ENCODE measurements at places on chromosomes 12 and 14.
A peak's percentile ranks its signal among the peaks of the same experiment; 100 is the strongest.

- DNase-seq, result peak; percentile 92
Measured at GRCh38 chr12:85036234-85036707, at the start of the genes LRRIQ1 and TSPAN19. Gene LRRIQ1 (plus strand): TSS chr12:85036351. CDS start chr12:85038177, 1,826 bp downstream. Gene TSPAN19 (minus strand): TSS chr12:85036277. CDS start chr12:85029946, 6,331 bp downstream.

DNA sequence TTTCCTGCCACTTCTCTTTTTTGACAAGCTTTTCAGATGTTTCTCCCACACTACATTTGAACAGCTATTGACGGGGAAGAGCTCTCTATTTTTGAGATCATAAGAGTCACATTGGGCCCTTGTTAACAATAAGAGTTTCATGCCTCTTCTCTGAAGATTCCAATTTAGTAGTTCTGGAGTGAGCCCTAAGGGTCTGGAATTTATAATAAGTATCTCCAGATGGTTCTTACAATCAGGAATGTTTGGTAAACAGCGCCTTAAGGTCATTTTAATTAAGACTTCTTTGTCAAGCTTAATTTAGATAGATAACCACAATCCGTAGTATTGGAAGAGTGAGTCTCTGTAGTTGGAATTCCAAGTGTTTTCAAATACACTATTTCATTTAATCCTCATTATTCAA lies 60.6 kb upstream of the HECTD1 start:
- no peak for DNase-seq

GRCh38 chr12:26736563-26737486 lies 96.2 kb downstream of the ITPR2 start:
- DNase-seq, result peak; percentile 53

DNA sequence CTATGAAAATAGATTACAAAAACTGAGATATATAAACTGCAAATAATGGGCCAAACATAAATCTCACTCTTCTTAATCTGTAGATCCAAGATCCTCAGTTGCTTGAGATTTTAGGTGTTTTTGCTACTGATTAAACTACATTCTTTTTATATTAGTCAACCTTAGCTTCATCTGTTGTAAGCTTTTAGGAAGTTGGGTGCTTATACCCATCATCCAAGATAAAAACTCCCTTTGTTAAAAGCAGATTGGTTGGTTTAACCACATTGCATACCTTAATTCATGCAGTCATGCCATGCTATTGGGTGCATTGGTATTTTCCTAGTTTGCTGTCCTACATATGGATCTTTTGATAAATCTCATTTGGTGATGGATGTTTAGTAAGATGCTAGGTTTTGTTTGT lies 46.2 kb upstream of the DIP2B start:
- DNase-seq, result peak; percentile 32

- DNase-seq, result no peak
Measured at GRCh38 chr12:5969156-5969973, 24.3 kb upstream of the ANO2 start.

- no peak for DNase-seq
Measured at GRCh38 chr14:99326041-99326710, 54.2 kb upstream of the BCL11B start.

DNA sequence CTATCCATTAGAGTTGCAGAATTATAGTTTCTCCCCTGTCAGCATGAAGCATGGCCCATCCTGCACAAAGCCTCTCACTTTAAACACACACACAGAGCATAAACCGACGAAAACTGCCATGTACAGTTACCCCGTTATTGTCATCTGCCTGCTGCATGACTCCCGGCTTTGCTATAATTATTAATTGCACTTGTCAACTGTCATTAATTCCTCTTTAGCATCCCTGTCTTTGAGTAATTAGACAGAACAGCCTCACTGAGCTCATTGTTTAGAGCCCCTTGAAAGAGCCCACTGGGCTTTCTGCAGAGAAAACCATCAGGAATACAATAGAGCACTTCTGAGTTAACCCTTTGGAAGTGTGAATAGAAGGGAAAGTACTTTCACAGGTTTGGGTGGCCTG lies 307.2 kb upstream of the SOX5 start:
- no peak for DNase-seq

GRCh38 chr12:94615260-94616181 lies 34.8 kb downstream of the TMCC3 start:
- peak; percentile 53 for DNase-seq

- no peak for DNase-seq
Measured at GRCh38 chr12:10033783-10034545, 3.5 kb downstream of the CLEC9A start.

DNA sequence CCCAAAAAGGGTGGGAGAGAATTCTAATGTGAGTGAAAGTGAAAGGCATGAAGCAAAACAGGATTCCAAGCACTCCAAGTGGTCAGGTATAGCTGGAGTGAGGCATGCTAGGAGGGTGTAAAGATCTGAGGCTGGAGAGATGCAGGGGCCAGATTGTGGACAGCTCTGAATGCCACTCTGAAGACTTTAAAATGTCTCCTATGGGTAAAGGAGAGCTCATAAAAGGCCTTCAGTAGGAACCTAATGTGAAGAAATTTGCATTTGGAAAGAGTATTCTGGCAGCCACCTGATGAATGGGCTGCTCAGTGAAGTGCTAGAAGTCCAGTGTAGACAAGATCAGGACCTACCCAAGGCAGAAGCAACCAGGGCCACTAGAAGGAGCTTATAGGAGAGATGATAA lies 68.9 kb downstream of the DNAI7 start:
- DNase-seq, result no peak

DNA sequence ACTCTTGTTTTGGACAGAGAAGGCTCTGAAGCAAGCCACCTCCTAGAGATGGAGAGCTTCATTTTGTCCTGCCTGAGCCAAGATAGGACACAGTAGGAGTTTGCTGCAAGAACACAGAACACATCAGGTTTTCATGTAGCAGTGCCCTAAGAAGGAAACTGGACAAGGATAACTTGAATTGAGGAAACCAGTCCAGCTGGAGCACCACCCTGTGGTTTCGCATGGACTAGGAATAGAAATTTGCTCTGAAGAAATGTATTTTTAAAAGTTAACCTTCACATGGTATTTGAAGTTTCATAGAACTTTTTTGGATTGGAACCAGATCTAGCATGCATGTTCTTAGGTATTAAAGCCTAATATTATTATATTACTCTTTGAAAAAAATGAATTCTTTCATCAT lies 68.8 kb downstream of the RERG start:
- peak; percentile 27 for DNase-seq

- peak; percentile 77 for DNase-seq
Measured at GRCh38 chr12:95277139-95277538, 59.5 kb downstream of the VEZT start.

DNA sequence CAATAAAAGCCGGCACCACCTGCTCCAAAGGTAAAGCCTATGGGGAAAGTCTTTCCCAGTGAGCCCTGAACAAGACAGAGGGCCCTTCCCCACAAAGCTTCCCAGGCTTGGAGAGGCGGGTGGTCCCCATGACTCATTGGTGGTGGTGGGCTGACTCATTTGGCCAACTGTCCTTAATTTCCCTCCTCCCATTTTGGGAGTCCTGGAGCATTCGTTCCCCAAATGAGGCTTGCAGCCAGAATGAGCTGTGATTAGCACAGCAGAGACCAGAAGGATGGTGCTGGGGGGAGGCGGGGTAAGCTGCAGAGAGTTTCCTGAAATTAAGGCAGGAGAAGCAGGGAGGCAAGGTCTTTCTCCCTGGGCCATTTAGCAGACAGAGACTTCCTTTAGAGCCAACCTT lies 241.7 kb downstream of the DPF3 start:
- peak; percentile 65 for DNase-seq

GRCh38 chr14:96060186-96060933 lies 21.2 kb downstream of the C14orf132 start:
- no peak for DNase-seq

DNA sequence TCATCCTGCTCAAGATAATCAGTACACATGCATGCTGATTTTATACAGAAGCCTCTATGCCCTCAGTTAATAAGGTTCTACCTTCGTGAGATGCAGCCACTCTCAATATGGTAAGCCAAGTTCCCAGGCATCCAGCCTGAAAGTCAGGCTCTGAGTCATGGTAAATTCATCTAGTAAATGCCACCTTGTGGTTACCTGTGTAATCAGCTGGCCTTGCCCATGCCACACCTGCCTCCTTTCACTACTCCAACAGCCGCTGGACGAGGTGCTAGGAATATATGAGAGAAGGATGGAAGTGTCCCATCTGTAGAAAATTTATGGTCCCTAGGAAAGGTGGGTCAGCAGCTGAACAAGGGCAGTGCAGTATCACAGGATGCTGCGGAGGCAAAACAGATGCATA lies 207.3 kb downstream of the SSPN start:
- DNase-seq, result peak; percentile 59

DNA sequence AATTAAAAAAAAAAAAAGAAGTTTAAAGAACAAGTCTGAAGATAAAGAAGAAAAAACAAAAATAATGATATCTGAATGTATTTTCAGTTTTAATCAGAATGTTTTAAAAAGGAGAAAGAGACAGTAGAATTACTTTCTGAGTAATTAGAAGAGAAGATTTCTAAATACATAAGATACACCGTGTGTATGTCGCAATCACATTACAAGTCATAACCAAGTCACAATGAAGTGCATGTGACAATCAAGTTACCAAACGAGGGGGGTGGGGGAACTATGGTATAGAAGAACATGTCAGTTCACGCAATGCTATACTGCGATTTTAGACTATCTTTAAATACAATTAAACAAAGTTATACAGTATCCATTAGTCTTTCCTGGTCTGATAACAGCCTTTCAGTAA lies 1464.1 kb upstream of the FLRT2 start:
- no peak for DNase-seq

DNA sequence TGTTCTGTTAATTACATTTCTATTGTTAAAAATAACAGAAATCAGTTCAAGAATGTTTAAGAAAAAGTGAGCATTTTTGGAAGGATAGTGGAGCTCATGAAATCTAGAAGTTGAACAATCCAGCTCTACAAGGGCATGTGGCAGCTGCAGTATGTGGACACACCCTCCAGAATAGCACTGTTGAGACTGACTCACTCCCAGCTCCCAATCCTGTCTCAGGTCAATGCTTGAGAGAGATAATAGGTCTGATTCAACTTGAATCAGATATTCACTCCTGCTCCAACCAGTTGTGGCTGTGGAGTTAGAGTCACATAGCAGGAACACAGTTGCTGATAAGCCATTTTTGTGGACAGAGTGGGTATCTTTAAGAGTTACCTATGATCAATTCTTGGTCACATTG lies 113.0 kb upstream of the NTF3 start:
- DNase-seq, result peak; percentile 15

GRCh38 chr12:9698681-9699080 lies 29.2 kb downstream of the CLEC2D start:
- no peak for DNase-seq

DNA sequence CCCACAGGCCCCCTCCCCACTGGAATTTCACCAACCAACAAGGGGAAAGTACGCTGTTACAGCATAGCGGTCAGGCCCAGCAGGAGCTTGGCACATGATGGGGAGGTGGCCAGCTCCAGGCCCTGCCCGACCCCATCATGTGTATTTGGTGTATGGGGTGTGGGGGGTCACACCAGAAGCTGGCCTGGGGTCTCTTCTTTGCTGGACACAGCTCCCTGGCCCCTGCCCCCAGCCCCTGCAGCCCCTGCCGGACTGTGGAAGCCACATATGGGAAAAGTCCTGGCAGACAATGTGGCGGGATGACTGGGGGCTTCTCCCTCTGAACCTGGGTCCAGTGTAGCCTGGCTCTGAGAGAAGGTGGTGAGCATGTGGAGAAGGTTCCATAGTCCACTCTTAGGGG lies 12.4 kb downstream of the NGB start:
- no peak for DNase-seq

GRCh38 chr12:69821032-69821455 lies 4.0 kb upstream of the MYRFL start:
- DNase-seq, result no peak

- no peak for DNase-seq
Measured at GRCh38 chr12:100197486-100197885, 3.1 kb upstream of the ACTR6 start.

- no peak for DNase-seq
Measured at GRCh38 chr12:49767333-49767732, 26.0 kb downstream of the TMBIM6 start.

GRCh38 chr12:128629979-128630378 lies 193.8 kb downstream of the SLC15A4 start:
- DNase-seq, result no peak

- DNase-seq, result no peak
Measured at GRCh38 chr12:92158796-92159439, 13.3 kb upstream of the BTG1 start.

DNA sequence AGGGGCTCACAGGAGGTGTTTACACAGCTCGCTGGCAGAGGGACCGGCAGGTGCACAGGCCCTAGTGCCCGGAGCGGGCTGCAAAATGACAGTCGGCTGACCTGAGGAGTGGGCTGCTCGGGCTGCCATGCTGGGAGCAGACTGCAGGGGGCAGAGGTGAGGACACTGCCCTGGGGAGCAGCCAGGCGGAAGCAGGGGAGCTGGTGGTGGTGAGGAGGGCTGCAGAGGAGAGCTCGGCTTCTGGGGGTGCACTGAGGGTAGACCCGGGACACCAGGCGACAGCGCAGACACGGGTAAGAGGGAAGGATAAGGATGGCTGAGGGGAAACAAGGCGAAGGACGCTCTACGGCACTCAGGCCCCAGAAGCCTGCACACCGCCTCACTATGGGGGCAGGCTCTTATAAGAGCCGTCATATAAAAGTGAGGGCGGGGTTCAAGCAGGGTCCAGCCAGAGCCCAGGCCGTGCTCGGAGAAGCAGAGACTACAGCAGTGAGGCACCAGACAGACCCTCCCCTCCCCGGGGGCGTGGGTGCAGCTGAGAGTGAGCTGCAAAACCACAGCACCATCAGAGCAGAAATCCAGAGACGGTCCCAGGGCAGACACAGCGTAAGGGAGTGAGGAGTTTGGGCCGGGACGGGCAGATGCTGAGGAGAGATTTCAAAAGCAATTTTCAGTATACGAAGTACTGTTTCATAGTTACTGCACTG lies 62.5 kb downstream of the CCDC88C start:
- DNase-seq, result no peak

DNA sequence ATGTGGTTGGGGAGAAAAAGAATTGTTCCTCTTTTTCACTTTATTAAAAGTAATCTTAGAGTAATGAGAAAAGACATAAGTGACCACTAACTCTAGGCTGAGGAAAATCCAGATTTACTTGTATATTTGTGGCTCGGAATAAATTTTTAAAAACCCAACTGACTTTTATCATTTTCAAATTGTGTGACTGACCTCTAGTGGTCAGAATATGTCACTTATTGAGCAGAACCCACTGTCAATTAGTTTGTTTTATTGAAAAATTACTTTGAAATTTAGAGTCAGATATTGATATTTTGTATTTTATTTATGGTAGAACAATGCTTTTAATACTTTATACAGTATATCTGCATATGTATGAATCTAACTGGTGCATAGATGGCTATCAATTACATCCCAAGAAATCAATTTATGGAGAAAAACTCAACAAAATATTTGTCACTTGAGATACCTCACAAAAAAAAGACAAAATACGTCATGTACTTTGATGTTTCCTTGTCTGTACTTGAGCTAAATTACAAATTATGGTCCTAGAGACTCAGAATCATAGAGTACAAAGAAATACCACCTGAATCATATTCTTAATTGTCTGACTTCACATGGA lies 229.4 kb downstream of the CNTN1 start:
- peak; percentile 41 for DNase-seq

All from astrocyte of the hippocampus (primary cell).